ENCODE measurements at places on chromosomes 13 and 19. TPM values are rescaled to one million over a fixed set of nuclear protein-coding genes. Genes with fewer than 3 reads are reported as not detected.

The C5AR1 gene
- 0.09 TPM for total RNA-seq

The ZNF765 gene
- total RNA-seq: 3.9 TPM

The DPP9 gene
- total RNA-seq: 53.1 TPM

The LHFPL6 gene
- total RNA-seq: 109 TPM

The ZNF578 gene
- 3.5 TPM for total RNA-seq

The CEACAM7 gene
- not detected for total RNA-seq

The SYNGR4 gene
- not detected for total RNA-seq

The ZNF90 gene
- total RNA-seq: 1.4 TPM

DNA sequence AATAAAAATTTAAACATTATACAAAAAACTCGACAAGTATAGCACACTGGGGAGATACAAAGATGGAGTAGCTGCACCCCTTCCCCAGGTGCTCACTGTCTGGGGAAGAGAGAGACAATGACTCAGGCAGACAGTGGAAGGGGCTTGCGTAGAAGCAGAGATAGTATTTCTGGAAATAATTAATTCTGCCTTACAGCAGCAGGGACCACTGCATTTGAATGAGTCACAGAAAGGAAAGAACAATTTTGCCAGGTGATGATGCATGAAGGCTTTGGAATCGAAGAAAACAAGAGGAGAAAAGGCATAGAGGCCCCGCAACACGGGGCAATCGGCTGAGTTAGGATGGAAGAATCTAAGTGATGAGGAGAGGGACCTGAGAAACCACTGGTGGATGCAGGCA lies 447.4 kb downstream of the EFNB2 start:
- DNase-seq: no peak

- no peak for DNase-seq
Observed at GRCh38 chr13:88068975-88069374, 397.8 kb downstream of the SLITRK5 start.

DNA sequence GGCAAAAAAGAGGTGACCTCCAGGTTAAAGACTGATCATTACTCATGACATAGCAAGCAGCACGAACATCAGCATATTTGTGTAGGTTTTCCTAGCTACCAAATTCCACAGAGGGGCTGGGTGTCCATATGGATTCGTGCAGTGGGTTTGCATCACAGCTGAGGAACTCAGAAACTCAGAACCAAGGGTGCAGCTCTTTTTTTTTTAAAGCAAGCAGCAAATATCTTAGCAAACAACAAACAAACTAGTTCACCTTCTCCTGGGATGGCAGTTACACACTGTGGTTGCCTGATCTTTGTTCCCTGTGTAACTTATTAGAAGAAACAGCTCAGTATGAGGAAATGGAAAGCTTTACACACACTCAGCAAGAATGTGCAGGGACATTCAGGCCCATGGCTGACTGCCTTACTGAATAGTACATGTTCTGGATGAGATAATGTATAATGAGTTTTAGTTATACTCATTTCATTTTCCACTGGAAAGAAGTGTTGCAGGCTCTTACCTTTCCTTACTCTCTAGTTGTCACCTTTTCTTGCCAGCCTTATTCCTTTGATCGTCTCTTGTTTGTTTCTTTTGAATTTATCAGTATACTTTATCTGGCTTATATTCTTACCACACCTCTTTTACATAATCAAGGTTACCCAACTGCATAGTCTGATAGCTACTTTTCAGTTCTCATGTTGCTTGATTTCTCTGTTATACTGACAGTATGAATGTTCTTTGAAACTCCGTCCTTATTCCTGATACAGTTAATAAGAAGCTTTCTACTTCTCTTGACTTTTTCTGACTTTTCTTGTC lies 4.3 kb downstream of the NDFIP2 start:
- peak; percentile 87 for DNase-seq

- DNase-seq: peak; percentile 28
Observed at GRCh38 chr19:12985049-12985776, 10.1 kb upstream of the NFIX start.

DNA sequence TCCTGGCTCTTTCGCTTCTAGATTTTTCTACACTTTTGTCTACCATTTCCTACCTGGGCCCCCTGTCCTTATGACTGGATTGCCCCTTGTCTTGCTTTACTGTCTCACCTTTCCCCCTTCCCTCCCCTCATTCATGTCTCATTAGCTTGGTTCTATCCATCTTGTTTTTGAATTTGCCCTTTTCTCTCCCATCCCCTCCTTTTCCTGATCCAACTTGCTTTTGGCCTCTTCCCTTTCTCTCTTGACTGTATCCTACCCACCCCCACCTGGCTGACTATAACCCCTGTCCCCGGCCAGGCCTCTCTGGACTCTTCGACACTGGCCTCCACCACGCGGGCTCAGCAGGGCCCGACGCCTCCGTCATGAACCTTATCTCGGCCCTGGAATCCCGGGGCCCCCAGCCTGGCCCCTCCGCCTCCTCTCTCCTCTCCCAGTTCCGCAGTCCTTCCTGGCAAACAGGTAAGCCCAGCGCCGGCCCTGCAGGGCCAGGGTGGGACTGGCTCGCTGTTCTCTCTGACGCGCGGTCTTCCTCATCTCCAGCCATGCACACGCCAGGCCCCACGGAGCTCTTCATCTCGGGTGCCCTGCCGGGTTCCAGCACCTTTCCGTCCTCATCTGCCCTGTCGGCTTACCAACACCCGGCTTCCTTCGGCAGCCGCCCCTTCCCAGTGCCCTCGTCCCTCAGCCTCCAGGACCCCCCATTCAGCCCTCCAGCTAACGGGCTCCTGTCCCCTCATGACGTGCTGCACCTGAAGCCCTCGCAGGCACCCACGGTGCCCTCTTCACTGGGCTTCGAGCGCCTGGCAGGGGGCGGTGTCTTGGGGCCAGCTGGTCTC lies 3.4 kb downstream of the PRR12 start:
- DNase-seq: no peak

DNA sequence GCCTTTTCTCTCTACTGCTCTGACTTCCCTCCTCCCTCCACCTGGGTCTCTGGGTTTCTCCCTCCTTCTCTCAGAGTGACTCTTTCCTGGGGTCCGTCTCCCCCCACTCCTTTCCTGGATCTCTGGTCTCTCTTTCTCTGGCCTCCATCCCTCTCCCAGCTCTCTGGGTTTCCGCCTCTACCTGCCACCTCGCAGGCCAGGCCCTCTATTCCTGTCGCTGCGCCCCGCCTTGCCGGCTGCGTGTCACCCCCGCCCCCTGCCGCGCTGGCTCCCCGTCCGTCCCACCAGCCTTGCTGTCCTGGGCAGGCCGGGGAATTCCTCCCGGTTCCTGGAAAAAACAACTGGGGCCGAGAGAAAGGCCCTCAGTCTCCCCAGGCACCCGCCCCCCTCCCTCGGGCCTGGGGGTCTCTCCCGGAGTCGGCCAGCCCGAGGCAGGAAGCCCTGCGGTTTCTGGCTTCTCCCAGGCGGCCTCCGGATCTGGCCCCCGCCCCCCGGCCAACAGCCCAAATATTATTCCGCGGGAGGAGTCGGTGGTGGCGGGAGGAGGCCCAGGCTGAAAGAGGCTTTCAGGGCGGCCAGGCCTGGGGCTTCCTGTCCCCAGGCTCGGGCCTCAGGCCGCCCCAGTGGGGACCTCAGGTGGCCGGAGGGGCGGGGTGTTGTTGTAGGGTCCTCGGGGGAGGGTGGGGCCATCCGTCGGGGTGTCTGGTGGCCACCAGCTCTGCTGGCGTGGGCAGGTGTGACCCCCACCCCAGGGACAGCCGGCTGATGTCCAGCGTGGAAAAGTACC lies 9.3 kb downstream of the IRF2BP1 start:
- no peak for DNase-seq

DNA sequence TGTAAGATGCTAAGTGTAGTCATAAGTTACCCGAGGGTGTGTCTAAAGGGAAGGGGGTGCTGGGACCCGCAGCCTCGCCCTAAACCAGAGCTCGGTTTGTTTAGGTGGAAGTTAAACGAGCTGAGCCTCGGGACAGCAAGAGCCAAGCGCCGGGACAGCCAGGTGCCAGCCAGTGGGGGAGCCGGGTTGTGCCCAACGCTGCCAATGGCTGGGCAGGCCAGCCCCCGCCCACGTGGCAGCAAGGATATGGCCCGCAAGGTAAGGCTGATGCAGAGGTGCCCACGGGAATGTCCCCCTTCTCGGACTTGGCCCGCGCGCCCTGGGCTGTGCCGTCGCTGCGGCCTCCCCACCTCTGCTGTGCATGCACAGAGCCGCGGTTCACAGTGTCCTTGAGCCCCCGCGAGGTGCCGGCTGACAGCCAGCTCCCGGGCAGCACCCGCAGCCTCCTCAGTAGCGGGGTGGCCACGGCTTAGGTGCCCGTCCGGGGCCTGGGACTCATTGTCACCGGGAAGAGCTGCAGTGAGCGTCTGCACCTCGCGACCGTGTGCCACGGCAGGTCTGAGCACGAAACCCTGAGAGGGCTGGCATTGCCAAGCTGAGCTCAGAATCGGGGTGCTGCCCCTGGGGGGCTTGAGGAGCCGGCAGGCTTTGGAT lies 9.3 kb upstream of the RPS15 start:
- no peak for DNase-seq

DNA sequence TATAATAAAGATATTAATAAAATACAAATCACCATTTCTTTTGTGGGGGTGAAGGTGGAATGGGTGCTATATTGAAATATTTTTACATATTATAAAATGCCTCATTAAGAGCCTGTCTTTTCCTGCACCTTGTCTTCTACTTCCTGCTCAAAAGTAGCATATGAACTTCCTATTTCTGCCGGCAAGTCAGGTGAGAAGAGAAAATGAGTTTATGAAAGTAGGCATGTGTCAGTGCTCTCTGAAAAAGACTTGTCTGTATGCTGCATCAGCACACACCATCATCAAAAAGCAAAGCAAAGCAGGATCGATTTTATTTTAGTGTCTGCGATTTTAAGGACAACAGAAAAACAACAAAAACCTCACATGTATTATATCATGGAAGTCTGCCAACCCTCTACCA lies 114.2 kb downstream of the RAP2A start:
- no peak for DNase-seq

- no peak for DNase-seq
Observed at GRCh38 chr19:3548606-3549005, 8.8 kb downstream of the MFSD12 start.

- DNase-seq: no peak
Observed at GRCh38 chr19:1657746-1658145, 5.3 kb upstream of the TCF3 start.

- no peak for DNase-seq
Observed at GRCh38 chr19:5155586-5156210, 184.9 kb downstream of the PTPRS start.

DNA sequence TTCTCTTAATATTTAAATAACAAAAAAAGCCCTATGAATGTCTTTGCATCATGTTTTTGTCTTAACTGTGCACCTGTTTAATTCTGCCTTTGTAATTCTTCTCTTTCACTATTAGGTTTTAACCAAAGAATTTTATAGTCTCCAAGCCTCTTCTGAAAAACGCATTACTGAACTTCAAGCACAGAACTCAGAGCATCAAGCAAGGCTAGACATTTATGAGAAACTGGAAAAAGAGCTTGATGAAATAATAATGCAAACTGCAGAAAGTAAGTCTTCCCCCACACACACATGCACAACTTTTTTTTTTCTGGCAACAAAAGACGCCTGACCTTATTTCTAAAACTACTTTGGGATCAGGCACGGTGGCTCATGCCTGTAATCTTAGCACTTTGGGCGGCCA lies 126.5 kb downstream of the PIBF1 start:
- DNase-seq: no peak

GRCh38 chr13:21719463-21719862 lies 48.6 kb downstream of the FGF9 start:
- DNase-seq: no peak

GRCh38 chr19:49859682-49860335 lies 7.6 kb downstream of the PNKP start:
- no peak for DNase-seq

DNA sequence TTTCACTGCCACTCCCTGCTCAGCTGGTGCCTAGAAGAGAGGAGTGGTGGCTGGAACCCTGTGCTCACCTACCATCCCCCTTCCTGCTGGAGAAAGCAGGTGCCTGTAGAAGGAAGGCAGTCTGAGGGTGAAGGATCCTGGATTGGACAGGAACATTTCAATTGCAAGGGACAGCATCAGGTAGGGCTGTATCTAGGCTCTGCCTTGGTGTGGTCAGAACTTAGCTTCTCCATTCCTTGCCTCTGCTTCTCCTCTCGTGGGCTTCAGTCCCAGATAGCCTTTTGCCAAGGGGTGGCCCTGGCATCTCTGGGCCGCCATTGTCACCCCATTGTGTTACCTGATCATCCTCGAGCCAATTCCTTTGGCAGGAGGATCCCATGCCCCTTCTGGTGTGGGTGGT lies 73.2 kb upstream of the KCTD15 start:
- DNase-seq: no peak

DNA sequence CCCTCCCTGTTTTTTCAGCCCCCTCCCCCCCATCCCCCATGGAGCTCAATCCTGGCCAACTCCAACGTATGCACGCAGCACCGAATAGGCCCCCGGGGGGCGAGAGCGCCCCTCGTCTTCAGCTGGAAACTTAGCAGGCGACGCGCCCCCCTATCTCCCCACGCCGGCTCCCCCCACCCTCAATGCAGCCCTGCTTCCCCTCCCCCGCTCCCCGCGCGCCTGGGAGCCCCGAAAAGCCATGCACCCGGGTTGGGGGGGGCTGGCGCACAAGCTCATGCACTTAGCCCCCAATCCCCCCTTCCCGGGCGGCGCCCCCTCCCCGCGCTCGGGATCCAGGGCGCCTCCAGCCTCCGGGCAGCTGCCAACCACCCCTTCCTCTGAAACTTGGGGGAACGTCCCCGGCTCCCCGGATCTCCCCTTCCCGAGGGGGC lies 508 bp downstream of the ZBTB7A start:
- no peak for DNase-seq

DNA sequence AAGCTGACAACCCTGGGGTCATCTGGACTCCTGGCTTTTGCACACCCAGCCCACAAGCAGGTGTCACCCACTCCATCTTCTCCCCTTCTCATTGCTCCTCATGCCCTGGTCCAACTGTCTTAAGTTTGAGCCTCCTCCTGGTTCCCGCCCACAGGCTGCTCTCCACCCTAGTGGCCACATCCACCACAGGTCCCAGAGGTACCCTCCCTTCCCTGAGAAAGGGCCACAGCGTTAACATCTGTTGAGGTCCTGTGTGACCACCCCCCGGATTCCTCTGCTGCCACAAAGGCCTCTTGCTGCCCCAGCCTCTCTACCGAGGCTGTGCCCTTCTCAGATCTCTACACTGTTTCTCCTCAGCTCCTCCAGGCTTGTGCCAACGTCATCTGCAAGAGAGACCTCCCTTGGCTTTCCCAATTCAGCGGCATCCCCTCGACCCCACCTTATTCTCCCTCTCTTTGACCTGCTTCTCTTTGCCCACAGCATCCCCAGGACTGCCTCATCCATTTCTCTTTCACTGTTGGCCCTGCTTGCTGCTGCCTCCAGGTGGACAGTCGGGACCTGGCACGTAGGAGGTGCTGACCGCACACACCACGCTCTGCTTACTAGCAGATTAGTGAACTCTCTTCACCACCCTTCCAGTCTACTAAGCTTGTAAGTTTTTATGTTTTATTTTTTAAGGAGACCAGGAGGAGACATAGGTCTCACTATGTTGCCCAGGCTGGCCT lies 33.3 kb downstream of the SUGP2 start:
- no peak for DNase-seq
